Mucosa of descending colon (tissue), 3 donors: ENCODE measurements at places on chromosomes 5 and 9. TPM values are rescaled to one million over a fixed set of nuclear protein-coding genes. Genes with fewer than 3 reads are reported as not detected.

DNA sequence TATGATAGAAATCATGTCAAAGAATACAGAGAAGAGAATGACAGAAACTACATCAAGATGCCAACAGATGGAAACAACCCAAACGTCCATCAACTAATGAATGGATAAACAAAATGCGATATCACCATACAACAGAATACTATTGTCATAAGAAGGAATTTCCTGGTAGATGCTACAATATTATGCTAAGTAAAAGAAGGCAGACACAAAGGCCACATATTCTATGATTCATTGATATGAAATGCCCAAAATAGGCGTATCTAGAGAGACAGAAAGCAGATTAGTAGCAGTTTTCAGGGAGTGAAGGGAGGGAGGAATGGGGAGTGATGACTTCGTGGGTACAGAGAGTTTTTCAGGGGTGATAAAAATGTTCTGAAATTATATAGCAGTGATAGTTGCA, 58.3 kb upstream of the AKNA start:
- DNase-seq = no peak

DNA sequence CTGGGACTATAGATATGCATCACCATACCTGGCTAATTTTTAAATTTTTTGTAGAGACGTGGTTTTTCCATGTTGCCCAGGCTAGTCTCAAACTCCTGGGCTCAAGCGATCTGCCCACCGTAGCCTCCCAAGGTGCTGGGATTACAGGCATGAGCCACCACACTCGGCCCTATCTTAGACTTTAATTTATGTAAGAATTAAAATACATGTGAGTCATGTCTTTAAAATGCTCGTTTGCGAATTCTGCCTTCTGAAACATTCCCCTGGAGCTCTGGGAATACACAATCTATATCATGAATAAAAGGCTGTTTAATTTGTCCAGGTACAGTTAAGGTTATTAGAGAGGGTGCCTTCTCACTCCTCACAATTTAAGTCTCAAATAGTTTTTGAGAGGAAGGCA, 32.8 kb downstream of the RHOBTB3 start:
- DNase-seq = no peak

DNA sequence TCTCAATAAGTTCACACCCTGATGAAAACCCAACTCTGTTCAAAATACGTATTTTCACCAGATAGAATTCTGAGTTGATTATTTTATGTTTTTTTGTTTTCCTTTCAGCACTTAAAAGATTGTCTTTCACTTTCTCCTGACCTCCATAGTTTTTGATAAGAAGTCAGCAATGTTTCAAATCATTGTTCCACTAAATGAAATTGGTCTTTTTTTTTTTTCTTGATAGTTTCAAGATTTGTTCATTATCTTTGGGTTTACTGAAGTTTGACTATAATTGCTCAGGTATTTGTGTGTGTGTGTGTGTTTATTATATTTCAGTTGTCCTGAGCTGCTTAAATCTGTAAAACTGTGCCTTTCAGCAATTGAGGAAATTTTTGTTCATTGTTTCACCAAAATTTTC, 498.7 kb downstream of the TLE1 start:
- DNase-seq = no peak

DNA sequence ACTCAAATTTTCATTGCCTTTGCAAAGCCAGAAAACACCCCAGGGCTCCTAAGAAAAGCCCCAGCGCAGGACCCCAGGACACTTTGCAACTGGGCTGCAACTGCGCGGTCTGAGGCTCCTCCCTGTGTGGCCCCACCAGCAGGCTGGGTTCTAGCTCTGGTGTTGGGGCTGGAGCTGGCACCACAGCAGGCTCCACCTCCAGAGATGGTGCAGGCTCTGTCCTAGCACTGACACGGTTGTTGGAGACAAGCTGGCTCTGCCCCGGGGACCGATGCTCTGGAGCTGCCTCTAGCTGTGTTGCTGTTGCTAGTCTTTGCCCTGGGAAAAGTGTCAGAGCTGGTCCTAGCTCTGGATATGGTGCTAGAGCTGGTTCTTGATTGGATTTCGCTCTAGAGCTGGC, 13.6 kb downstream of the LCN10 start:
- DNase-seq = no peak

- no peak for DNase-seq
Observed at GRCh38 chr5:135862744-135863143, 28.3 kb downstream of the SLC25A48 start.

DNA sequence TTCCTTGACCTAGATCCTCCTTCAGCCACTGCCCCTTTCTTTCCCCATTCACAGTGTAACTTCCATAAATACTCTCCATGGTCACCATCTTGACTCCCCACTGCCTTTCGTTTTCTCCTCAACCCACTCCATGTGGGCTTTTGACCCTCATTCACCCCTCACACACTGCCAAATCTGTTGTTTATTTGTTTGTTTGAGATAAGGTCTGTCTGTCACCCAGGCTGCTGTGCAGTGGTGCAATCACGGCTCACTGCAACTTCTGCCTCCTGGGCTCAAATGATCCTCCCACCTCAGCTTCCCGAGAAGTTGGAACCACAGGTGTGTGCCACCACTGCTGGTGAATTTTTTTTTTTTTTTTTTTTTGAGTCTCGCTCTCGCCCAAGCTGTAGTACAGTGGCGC, 162.9 kb downstream of the FGF1 start:
- no peak for DNase-seq

GRCh38 chr9:209143-209758, 5.4 kb upstream of the DOCK8 start:
- DNase-seq = no peak

- DNase-seq = no peak
Observed at GRCh38 chr5:96236051-96236450, 197.0 kb downstream of the PCSK1 start.

- DNase-seq = no peak
Observed at GRCh38 chr5:145718956-145719355, 116.2 kb downstream of the PRELID2 start.

DNA sequence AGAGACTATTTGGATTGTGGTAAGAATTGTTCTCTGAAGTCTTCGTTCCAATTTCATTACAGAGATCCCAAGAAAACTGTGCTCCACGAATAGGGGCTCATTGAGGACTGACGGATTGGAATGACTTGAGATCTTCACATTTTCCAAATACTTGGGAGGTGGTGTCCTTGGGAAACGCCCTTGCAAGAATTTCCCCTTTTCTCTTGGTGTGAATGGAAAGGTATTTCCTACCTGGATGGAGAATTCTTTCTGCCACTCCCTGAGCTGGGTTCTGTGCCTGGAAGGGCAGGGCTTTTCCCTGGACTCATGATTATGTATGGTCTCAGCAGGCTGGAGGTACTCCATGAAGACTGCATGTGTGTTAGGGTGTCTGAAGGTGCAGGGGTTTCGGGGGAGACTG, 53.9 kb downstream of the SNX18 start:
- DNase-seq = no peak

DNA sequence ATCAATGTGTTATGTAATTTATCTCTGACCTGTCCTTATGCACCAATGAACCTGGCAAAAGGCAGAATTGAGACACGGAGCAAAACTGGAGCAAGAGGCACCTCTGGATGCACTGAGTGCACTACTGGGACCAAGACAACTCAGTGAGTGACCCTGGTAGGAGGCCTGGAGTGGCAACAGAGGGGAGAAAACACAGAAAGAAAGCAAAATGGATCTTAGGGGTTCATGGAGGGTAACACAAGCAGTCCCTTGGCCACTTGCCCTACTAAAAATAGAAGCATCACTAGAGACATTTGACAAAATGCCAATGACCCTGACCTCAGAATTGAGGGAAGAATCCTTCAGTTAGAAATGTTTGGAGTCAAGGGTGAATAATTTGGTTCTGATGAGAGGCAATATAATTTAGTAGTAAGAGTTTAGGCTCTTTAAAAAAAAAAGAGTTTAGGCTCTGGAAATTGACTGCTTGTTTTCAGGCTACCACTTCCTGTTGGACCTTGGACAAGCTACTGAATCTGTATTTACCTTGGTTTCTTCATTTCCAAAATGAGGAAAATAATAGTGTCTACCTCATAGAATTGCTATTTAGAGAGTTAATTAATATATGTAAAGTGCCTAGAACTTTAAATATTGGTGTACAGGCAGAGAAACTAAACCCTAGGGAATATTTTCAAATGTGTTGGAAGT, 234.9 kb upstream of the TARS1 start:
- no peak for DNase-seq

GRCh38 chr5:28217695-28218094, 1179.3 kb upstream of the CDH9 start:
- DNase-seq = no peak

DNA sequence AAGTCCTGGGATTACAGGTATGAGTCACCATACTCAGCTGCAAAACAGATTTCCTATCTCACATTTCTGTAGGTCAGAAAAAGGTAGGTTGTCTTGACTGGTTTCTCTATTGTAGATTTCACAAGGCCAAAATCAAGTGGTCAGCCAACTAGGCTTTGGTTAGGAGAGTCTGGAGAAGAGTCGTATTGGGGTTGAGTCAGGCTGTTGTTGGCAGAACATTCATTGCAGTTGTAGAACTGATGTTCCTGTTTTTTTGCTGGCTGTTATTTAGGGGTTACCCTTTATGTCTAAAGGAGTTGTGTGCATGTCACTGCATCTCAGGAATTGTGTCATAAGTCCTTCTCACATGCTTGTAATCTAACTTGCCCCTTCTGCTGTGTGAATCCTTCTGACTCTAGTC, 814.2 kb upstream of the GRAMD2B start:
- DNase-seq = no peak

GRCh38 chr9:31908158-31908890, 476.1 kb upstream of the ACO1 start:
- DNase-seq = no peak

GRCh38 chr5:64980176-64980575, 211.4 kb downstream of the CWC27 start:
- DNase-seq = no peak

DNA sequence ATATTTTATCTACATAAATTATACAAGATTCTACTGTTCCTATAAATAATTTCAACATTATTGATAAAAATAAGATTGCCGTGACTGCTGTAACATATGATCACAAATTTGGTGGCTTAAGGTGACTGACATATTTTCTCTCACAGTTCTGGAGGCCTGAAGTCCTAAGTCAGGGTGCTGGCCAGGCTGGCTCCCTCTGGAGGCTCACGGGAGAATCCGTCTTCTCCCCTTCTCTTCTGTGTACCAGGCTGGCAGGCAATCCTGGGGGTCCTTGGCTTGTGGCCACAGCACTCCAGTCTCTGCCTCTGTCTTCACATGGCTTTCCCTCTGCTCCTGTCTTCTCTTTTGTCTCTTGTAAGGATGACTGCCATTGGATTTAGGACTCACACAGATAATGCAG, 31.7 kb upstream of the IRX2 start:
- DNase-seq = no peak

GRCh38 chr5:178378527-178379484, 146.2 kb upstream of the PHYKPL start:
- DNase-seq = no peak

- DNase-seq = peak; percentile 48
Observed at GRCh38 chr5:55427157-55427556, 107.6 kb downstream of the PLPP1 start.

DNA sequence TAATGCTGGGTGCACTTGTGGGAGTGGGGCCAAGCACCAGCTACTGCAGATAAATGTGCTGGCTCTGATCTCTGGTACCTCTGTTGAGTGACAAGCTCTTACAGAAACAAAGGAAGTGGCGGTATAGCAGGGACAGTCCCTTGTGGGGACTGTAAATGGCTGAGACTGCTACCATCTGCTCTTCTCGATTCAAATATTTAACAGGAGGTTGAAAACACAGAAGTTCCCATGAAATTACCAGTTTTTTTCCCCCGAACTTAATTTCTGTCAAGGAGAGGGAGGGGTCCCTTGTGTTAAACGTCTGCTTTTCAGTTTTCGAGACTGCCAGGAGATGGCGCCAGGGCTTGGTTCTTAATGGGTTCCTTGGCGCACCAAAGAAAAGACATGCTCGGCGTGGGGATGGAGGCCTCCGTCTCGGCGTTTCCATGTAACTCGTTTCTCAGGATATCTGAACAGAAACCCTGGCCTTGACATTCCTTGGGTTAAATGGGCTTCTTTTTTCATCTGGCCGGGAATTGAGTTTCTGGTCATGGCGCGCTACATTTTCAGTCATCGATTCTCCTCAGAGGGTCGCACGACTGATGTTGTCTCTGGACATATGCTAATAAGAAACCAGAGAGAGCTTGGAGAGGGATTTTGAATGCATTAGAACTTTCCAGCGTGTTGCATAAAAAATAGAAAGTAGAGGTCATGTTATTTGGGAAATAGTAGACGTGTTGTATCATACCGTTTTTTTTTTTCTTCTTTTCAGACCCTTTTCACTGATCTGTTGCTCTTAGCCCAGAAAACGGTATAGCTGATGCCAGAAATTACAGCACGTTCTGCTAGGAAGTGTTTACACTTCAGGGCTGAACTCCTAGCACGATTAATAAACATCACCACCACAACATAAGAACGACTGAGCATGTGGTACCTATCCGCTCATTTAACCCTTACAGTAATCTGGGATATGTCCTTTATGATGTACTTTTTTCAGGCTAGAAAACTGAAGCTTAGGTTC, 64.0 kb downstream of the CARTPT start:
- DNase-seq = peak; percentile 58

- DNase-seq = peak; percentile 7
Observed at GRCh38 chr5:103829585-103829984, 267.0 kb upstream of the NUDT12 start.

GRCh38 chr9:91360551-91361290, 997 bp downstream of the AUH start:
- DNase-seq = no peak

DNA sequence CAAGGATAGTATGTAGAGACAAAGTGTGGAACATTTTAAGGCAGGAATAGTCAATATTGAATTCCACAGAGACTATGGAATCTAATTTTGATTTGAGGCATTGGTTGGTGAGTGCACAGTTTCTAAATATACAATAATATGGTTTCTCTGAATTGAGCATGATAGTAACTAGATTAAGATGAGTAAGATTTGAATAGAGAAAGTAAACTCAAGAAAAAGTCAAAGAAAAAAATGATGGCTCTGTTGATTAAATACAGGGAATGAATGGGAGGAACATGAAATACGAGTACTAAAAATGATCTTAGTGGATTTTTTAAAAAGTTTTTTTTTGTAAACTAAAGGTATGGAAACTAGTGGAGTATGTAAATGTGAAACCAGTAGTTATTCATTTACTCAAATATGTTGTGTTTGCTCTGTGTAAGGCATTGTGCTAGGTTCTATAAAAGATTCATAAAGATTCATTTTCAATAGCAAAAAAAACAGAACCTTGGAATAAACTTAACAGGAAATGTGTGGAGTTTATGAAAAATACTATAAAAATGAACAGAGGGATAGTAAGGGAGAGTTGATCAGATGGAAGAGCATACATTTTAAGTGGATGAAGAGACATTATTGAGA, 101.2 kb downstream of the ZCCHC7 start:
- no peak for DNase-seq

- DNase-seq = no peak
Observed at GRCh38 chr9:110650261-110650660, 18.3 kb upstream of the MUSK start.

The ITK gene
- 2.6 TPM for total RNA-seq

The PTPN3 gene
- total RNA-seq = 30.3 TPM

The SUSD3 gene
- total RNA-seq = 1.2 TPM

The VPS13A gene
- total RNA-seq = 49.2 TPM

The ZNF346 gene
- total RNA-seq = 15.7 TPM

The MEGF10 gene
- total RNA-seq = 4.9 TPM

The OBP2B gene
- total RNA-seq = not detected

The IL9 gene
- not detected for total RNA-seq

The SOX30 gene
- total RNA-seq = 0.22 TPM

The PCDHB10 gene
- 0.35 TPM for total RNA-seq

The WDR38 gene
- not detected for total RNA-seq

The DBH gene
- not detected for total RNA-seq

The PTCD2 gene
- 6.3 TPM for total RNA-seq

The SPATA6L gene
- total RNA-seq = 4.7 TPM

The MEIKIN gene
- not detected for total RNA-seq
